Neural crest cell (in vitro differentiated cells): ENCODE measurements at places on chromosomes 7 and 10.

GRCh38 chr7:7851381-7851780 is 117.2 kb upstream of the GLCCI1 start:
- no peaks in the 10 kb centered on the region for H3K27me3 ChIP-seq
- no peak for DNase-seq
- no peak overlapping the region for H3K27ac ChIP-seq
- H3K36me3 ChIP-seq: peaks cover 16% of the 10 kb centered on the region
- H3K4me1 ChIP-seq: no peaks in the 10 kb centered on the region

- DNase-seq: no peak
- no peak overlapping the region for H3K27ac ChIP-seq
- no peaks in the 10 kb centered on the region for H3K27me3 ChIP-seq
- H3K4me3 ChIP-seq: no peak overlapping the region
Observed at GRCh38 chr10:129079705-129080104, 387.3 kb upstream of the MGMT start.

DNA sequence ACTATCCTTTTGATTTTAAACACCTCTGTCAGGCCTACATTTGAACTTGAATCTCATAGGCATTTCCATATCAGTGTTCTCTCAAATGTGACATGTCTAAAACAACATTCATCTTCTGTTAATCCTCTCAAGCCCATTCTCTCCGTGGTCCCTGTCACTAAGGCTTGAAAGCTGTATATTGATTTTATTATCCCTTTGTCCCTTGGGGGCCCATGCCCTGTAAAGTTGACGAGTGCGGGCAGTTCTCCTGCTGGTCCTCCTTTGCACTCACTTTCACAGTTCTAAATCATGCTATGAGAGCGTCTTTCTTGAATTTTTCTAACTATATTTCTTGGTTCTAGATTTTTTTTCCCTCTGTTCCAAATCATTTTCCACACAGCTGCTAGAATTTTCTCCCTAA is 27.3 kb downstream of the GALNT11 start:
- no peak for DNase-seq
- no peak overlapping the region for H3K4me3 ChIP-seq
- H3K36me3 ChIP-seq: peaks cover 15% of the 10 kb centered on the region
- H3K27ac ChIP-seq: no peak overlapping the region
- peaks cover 10% of the 10 kb centered on the region for H3K4me1 ChIP-seq
- no peaks in the 10 kb centered on the region for H3K27me3 ChIP-seq

DNA sequence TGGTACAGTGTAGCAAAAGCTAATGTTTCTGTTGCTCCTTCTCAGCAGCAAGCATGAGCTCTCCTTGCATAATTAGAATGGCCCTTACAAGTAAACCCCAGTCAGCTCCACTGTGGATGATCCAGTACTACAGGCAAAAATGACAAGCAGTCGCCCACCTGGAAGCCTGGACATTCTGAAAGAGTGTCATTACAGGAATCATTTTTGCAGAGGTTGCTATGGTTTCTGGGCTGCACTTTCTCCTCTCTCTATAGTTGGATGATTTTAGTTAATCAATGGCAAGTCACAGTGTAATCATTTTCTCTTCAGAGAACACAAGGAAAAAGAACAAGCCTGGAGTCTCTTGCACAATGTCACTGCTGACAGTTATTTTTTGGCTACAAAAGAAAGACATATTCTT is 102.9 kb upstream of the MYO3A start:
- no peak overlapping the region for H3K27ac ChIP-seq
- DNase-seq: no peak
- H3K27me3 ChIP-seq: peaks cover 9% of the 10 kb centered on the region
- H3K36me3 ChIP-seq: no peaks in the 10 kb centered on the region
- H3K4me3 ChIP-seq: no peak overlapping the region
- peaks cover 10% of the 10 kb centered on the region for H3K4me1 ChIP-seq
